ENCODE measurements at places on chromosomes 6 and 20. TPM values are rescaled to one million over a fixed set of nuclear protein-coding genes. Genes with fewer than 3 reads are reported as not detected.

DNA sequence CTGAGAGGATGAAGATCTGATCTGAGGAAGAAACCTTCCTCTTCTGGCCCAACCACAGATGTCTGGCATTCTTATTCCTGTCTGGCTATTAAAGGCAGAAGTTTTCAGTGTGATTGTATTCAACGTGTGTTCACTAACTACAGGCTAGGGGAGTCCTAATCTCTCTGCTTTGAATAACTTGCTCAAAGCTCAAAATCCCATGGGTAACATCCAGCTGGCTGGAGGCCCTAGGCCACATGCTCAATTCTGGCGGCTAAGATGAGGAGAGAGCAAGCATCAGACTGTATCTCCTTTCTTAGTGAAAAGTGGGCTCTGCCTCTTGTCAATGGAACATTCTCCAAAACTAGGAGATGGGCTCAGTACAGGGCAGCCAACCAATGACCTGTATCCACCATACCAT is 478.0 kb downstream of the KIF16B start:
- DNase-seq: no peak

TINAG gene
- total RNA-seq: not detected

PRICKLE4 gene
- total RNA-seq: 11.4 TPM

GRCh38 chr6:39240155-39240757 is 11.0 kb upstream of the KCNK5 start:
- DNase-seq: peak; percentile 58

TMEM239 gene
- total RNA-seq: not detected

GRCh38 chr6:23081701-23082100 is 512.3 kb downstream of the HDGFL1 start:
- DNase-seq: no peak

DNA sequence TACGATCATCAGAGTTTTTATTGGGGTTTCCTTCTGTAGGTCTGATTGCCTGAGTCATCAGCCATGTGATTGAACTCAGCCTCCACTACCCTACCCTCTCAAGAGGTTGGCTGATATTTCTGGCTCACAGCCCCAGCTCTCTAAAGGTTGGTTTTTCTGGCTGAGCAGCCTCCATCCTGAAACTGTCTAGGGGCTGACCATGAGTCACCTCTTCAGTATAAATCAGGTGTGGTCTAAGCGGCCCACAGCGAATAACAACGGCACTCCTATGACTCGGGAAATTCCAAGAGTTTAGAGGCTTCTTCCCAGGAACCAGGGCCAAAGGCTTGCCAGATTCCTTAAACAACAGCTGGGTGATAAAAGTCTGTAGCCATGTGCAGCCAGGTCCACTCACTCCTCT is 115.5 kb downstream of the SOD2 start:
- DNase-seq: no peak

IRAK1BP1 gene
- total RNA-seq: 5.0 TPM

FKBP1C gene
- total RNA-seq: not detected

DNA sequence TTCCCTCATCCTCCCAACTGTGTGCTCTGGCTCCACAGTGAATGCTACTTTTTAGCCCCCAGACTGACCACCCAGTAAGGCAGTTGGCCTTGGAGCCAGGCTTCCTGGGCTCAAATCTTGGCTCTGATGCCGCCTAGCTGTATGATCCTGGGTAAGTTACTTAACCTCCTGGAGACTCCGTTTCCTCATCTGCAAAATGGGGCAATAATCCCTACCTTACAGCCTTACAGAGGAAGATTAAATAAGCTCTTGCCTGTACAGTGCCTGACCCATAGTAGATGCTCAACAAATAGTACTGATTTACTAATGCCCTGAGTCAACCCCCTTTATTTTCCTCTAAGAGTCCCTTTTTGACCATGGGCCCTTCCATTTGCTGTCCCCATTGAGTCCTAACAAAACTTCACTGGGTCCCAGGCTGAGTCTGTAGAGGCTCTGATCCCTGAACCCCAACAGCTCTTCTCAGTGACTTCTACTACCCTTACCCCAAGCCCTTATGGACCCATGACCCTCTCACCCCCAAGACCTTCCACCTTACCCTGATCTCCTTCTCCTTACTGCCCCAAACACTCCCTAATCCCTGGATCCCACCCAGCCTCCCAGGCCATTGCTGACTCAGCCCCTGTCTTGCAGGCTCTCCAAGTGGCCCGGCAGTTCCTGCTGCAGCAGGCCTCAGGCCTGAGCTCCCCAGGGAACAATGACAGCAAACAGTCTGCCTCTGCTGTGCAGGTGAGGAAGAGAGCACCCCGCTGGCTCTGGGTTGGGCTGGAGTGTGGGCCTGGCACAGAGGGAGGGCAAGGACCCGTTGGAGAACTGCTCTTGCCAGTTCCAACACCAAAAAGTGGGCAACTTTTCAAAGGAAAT is 31.4 kb downstream of the FOXP4 start:
- peak; percentile 85 for DNase-seq

DNA sequence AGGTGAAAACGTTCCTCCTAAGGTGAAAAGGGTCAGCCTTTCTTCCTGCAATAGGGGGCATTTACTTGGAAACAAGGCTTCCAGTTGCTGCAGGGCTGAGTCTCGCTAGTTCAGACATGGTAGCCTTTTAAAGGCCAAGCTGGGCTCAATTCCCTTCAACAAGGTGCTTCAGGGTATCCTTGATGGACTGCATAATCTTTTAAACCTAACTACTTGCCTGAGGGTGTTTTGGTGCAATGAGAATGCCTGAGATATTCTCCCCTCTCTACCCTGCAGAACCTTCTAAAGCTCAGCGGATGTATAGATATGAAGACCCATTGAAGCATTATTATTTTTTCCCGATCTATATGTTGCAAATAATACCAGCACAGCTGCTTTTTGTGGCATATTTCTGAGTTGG is 416.1 kb downstream of the QKI start:
- DNase-seq: no peak

- DNase-seq: no peak
These were observed 191.3 kb downstream of the OR2B2 start for GRCh38 chr6:27720607-27721580.

GRCh38 chr6:113317891-113318574 is 539.1 kb upstream of the MARCKS start:
- no peak for DNase-seq

- no peak for DNase-seq
These were observed 6.4 kb downstream of the TMEM181 start for GRCh38 chr6:158566207-158566818.

Data from prostate gland (tissue), 2 donors.